ENCODE measurements at places on chromosomes 11 and 22. TPM values are rescaled to one million over a fixed set of nuclear protein-coding genes. Genes with fewer than 3 reads are reported as not detected.
A peak's percentile ranks its signal among the peaks of the same experiment; 100 is the strongest.

DNA sequence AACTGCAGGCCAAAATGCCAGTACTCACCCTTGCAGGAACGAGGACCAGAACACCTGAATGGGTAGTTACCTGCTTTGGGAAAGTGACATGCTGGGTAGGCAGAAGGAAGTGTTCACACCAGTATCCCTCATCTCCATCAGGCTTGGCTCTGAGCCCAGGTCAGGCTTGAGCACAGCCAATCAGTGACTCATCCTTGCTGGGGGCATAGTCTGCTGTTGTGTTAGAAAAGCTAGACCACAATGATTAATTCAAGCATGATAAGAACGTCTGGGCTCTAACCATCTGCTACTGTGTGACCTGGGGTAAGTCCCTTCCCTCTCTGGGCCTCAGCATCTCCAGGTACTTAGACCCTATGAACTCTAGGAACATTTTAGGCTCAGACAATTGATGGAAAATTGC lies 450.4 kb downstream of the MIAT start:
- no peaks in the 10 kb centered on the region for H3K27me3 ChIP-seq
- H3K4me3 ChIP-seq, result no peak overlapping the region
- H3K27ac ChIP-seq, result peak overlapping the region; percentile 78
- DNase-seq, result peak; percentile 75
- H3K36me3 ChIP-seq, result no peaks in the 10 kb centered on the region

DNA sequence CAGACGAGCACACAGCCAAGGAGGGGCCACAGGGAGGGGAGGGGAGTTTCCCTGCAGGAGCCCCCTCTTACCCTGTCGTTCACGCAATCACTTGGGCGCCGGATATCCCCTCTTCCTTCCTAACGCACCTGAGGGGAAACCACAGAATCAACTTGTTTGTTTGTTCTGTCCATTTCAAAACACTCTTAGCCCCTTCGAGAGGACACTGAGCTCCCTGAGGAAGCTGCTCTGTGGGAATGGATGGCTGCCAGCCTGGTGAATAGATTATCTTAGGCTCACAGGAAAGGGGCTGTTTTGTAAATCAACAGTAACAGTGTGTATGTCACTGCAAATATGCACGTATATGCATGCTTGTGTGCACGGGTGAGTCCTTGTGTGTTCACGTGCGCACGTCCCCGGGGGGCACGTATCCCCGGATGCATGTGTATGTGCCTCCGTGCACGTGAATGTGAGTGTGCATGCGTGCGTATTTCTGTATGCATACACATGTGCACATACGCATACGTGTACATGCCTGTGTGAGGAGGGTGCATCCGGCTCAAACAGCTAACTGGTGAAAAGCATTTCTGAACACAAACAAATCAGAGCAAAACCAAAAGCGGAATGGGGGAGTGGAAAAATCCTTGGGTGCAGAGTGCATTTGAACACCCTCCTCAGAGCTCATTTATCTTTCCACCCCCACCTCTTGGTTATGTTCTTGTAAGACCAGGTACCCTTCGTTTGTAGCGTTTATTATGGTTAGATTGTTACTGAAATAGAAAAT lies 7.2 kb downstream of the ARSA start:
- no peaks in the 10 kb centered on the region for H3K27me3 ChIP-seq
- H3K27ac ChIP-seq, result no peak overlapping the region
- DNase-seq, result peak; percentile 77
- no peaks in the 10 kb centered on the region for H3K36me3 ChIP-seq
- no peaks in the 10 kb centered on the region for H3K4me1 ChIP-seq

- DNase-seq, result peak; percentile 72
- peaks cover 11% of the 10 kb centered on the region for H3K4me1 ChIP-seq
- H3K4me3 ChIP-seq, result peak within 1 kb of the TSS; percentile 40
- H3K27ac ChIP-seq, result peak within 1 kb of the TSS; percentile 93
- no peaks in the 10 kb centered on the region for H3K36me3 ChIP-seq
Observed at GRCh38 chr11:120324932-120325810, at the start of gene TLCD5. Gene TLCD5, plus strand, starts transcription at chr11:120325299. Its CDS starts 2,143 bp downstream, at chr11:120327442.

GRCh38 chr11:59559886-59560285 lies 48.5 kb downstream of the OR4D9 start:
- H3K4me3 ChIP-seq, result peak overlapping the region; percentile 58
- DNase-seq, result no peak
- H3K4me1 ChIP-seq, result no peaks in the 10 kb centered on the region
- H3K27me3 ChIP-seq, result no peaks in the 10 kb centered on the region

The TUB gene
- 21.8 TPM for total RNA-seq

GRCh38 chr11:81135570-81135969 lies 1598.1 kb downstream of the FAM181B start:
- no peak overlapping the region for H3K27ac ChIP-seq
- no peaks in the 10 kb centered on the region for H3K27me3 ChIP-seq
- H3K4me1 ChIP-seq, result no peaks in the 10 kb centered on the region

The DEUP1 gene
- not detected for total RNA-seq

DNA sequence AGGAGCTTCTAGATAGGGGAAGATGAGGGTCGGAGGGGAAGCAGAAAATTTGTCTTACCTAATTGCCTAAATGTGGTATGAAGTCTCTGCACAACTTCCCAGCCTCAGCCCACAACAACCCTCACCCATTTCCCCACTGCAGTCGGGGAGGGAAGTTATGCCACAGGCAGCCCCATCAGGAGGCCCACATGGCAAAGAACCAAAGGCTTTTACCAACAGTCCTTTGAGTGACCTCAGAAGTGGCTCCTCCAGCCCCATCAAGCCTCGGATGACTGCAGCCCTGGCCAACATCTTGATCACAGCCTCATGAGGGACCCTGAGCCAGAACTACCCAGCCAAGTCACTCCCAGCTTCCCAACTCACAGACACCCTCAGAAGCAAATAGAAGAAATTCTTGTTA lies 54.8 kb downstream of the CHST1 start:
- no peak overlapping the region for H3K27ac ChIP-seq
- no peaks in the 10 kb centered on the region for H3K36me3 ChIP-seq
- no peaks in the 10 kb centered on the region for H3K4me1 ChIP-seq
- no peak overlapping the region for H3K4me3 ChIP-seq

Data from uterus (tissue), 4 donors.